ENCODE measurements at places on chromosomes 1 and 21. TPM values are rescaled to one million over a fixed set of nuclear protein-coding genes. Genes with fewer than 3 reads are reported as not detected.

Gene RNF186
- 0.07 TPM for polyA plus RNA-seq

Gene ST6GALNAC5
- not detected for polyA plus RNA-seq

Gene LRRC38
- polyA plus RNA-seq, result not detected

Gene OR10Z1
- polyA plus RNA-seq, result not detected

Gene LIPI
- not detected for polyA plus RNA-seq

Gene SLC39A1
- polyA plus RNA-seq, result 71.2 TPM

Gene IL20
- polyA plus RNA-seq, result not detected

Gene CNR2
- not detected for polyA plus RNA-seq

Gene POLR3GL
- polyA plus RNA-seq, result 10.8 TPM

Gene OR2T2
- polyA plus RNA-seq, result not detected

Gene GPR153
- polyA plus RNA-seq, result 0.44 TPM

Gene CFHR4
- not detected for polyA plus RNA-seq

Gene HSD11B1
- not detected for polyA plus RNA-seq

Gene SUSD4
- not detected for polyA plus RNA-seq

Gene ICOSLG
- polyA plus RNA-seq, result 1.3 TPM

Gene ZNF670
- 4.2 TPM for polyA plus RNA-seq

Gene CCDC17
- polyA plus RNA-seq, result 3.3 TPM

Gene NKAIN1
- 0.40 TPM for polyA plus RNA-seq

Gene CAPN8
- 0.25 TPM for polyA plus RNA-seq

Gene CD5L
- not detected for polyA plus RNA-seq

Gene LEFTY2
- 0.42 TPM for polyA plus RNA-seq

Gene KRTAP19-3
- not detected for polyA plus RNA-seq

Gene NPL
- polyA plus RNA-seq, result 0.03 TPM

Gene OLFML3
- polyA plus RNA-seq, result 2.0 TPM

Gene DNASE2B
- polyA plus RNA-seq, result not detected

Gene VWA1
- 61.3 TPM for polyA plus RNA-seq

Gene CD1E
- not detected for polyA plus RNA-seq

Gene FAM167B
- 0.70 TPM for polyA plus RNA-seq

Gene CELA3B
- 0.34 TPM for polyA plus RNA-seq

Gene OR2L5
- not detected for polyA plus RNA-seq

Gene CD48
- polyA plus RNA-seq, result not detected

Gene SAMD11
- polyA plus RNA-seq, result not detected

Gene CRNN
- not detected for polyA plus RNA-seq

Gene BATF3
- 0.40 TPM for polyA plus RNA-seq

Gene IL19
- polyA plus RNA-seq, result not detected

Gene CHI3L1
- polyA plus RNA-seq, result 0.09 TPM

Gene PADI3
- not detected for polyA plus RNA-seq

Gene PDXK
- polyA plus RNA-seq, result 165 TPM

Gene PRELP
- polyA plus RNA-seq, result not detected

Gene LENEP
- not detected for polyA plus RNA-seq

Gene CTSS
- 0.59 TPM for polyA plus RNA-seq

Gene PTPN7
- 0.05 TPM for polyA plus RNA-seq

Gene SERINC2
- 165 TPM for polyA plus RNA-seq

Gene CRP
- not detected for polyA plus RNA-seq

Gene SIPA1L2
- 0.03 TPM for polyA plus RNA-seq

Gene RPTN
- polyA plus RNA-seq, result not detected

Gene INSRR
- polyA plus RNA-seq, result not detected

Measured in HepG2 (cell line).